ENCODE measurements at places on chromosomes 3 and 15.

DNA sequence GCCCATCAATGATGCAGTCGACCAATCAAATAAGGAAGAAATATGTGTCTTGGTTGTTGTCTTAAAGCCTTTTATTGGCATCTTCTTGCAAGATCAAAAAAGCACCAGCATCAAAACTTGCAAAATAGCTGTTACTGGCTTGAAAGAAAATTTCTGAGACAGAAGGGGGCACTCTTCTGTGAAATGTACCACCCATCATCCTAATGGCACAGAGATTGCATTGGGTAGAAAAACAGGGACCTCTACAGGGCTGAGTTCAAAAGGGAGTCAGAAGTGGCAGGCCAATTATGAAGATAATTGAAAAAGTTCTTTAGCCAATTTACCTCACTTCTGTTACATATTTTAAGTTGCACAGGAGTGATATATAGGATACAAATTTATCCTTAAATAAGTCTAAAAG lies 122.3 kb upstream of the GPR149 start:
- DNase-seq: no peak

DNA sequence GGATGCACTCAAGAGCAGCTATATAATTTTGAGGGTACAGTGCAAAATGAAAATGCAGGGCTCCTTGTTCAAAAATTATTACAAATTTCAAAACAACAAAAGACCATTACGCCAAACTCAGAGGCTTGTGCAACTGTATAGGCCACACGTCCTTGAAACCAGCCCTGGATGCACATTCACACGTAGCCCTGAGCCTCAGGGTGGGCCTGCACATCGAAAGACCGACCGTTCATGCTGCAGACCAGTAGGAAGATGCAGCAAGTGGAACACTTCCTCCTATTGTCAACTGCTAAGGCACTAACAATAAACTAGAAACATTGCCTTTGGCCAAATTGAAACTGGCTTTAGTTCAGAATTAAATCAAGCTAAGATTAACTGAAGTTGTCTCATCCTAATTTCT lies 174.7 kb downstream of the SHOX2 start:
- DNase-seq: no peak

DNA sequence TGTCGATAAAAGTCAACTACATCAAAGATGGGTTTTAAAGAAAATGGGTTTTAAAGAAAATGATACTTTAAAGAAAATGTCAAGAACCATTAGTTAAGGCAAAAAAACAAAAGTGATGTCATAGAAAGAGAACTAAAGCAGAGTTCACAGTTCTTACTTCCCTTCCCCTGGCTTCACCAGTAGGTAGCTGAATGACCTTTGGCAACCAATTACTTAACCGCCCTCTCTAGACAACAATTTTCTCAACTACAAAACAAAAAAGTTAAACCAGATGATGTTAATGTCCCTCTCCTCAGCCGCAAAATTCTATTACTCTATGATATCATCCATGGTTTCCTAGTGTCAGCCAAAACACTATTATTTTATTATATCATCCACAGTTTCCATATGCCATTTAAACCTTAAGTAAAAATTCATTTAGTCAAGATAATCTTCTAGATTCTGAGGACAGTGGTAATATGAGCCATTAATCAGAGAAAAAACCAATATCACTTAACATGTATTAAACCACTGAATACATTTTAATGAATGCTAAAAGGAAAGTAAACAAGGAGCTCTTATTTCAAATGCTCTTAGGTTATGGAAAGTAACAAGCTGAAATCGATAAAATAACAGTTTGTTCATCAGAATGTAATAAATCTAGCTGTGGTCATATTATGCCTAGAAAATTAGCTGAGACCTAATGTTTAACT lies 13.1 kb downstream of the RYK start:
- peak; percentile 14 for DNase-seq

- DNase-seq: no peak
These were observed 8.9 kb upstream of the ADAMTS17 start for GRCh38 chr15:100350434-100351226.
